Activated T-cell treated with anti-CD3 and anti-CD28 coated beads, Interleukin-2, amount 50 U/mL, for 72 hours (primary cell): ENCODE measurements at places on chromosomes 3 and 15.
A peak's percentile ranks its signal among the peaks of the same experiment; 100 is the strongest.

DNA sequence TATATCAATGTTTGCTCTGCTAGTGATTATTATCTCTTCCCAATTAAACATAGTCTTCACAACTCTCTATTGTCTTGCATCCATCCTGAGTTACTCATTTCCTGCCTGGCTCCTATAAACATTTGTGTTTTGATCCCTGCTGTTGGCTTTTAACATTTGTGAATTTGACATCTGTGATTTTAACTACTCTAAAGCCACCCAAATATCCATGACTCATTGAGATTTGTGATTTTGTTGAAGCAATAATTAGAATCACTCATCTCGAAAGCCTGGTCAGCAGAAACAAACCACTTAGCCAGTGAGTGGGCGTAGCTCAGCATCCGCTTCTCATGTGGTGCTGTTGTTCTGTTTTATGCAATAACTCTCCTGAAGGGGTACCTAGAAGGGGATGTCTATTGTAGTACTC, 174.3 kb upstream of the ZBTB20 start:
- DNase-seq = no peak

GRCh38 chr15:28043691-28044091, 55.4 kb downstream of the OCA2 start:
- no peak for DNase-seq

DNA sequence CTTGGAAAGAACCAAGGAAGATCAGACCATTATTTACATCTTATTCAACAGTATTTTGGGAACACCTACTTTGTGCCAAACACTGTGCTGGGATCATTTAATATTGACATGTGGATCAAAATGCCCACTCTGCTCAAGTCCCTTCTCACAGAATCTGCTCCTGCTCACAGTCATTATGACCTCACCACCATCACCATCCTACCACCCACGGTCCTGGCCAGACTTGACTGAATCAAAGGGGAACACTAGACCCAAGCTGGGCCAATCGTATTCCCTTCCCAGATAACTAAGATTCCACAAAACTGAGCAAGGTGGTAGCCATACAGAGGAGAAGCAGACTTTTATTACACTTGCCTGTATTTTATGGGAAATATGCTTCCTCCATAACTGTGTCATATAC, 3.4 kb upstream of the CEP152 start:
- no peak for DNase-seq

- DNase-seq = peak; percentile 67
Observed at GRCh38 chr15:90062023-90062442, 40.2 kb downstream of the IDH2 start.

DNA sequence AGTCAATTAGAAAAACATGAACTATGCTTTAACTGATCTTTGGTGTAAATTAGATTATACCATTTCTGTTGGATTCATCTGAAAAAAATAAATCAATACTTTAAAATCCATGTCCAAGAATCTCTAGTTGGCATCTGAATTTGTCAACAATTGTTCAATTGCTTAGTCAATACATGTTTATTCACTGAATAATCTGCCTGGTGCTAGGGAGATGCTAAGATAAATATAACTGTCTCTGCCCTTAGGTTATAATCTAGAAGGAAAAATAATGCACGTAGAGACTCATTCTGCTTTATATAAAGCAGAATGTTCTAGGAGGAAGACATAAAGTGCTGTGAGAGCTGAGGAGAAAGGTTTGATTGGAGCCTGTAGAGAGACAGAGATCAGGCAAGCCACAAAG, 537.2 kb upstream of the IL12A start:
- no peak for DNase-seq

GRCh38 chr3:66480666-66481065, 20.2 kb downstream of the LRIG1 start:
- peak; percentile 55 for DNase-seq

GRCh38 chr3:197613199-197613598, 57.4 kb upstream of the BDH1 start:
- peak; percentile 60 for DNase-seq

DNA sequence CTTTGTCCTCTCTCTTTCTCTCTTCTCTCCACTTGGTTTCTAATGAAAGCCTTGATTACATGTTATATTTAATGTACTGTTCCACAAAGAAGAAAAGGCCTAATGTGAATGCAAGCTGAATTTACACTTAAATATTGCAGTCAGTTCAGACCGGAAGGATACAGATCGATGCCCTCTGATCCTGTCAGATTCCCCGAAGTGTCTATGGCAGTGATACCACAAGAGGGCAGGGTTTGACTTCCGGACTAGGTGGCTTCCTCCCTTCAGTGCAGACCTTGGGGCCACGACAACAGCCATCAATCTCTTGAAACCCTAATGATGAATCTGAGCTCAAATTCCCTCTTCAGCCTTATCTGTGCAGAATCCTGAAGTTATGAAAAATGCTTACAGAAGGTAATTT, 29.5 kb downstream of the AGTR1 start:
- peak; percentile 4 for DNase-seq

DNA sequence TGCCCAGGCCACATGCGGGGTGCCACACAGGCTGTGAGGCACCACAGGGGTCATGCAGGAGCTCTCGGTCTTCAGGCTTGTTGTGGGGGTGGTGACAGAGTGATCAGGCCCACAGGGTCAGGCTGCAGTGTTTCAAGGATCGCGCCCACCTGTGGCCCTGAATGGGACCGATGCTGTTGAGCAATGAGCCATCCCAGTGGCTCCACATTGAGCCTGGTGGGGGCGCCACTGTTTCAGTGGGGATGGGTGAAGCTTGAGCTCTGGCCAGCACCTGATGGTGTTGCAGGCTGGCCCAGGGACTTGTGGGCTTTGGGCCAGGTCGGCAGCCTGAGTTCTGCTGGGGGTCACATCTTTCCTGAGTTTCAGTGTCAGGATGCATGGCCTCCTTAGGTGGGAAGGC, 230.1 kb downstream of the UBE3A start:
- DNase-seq = no peak

DNA sequence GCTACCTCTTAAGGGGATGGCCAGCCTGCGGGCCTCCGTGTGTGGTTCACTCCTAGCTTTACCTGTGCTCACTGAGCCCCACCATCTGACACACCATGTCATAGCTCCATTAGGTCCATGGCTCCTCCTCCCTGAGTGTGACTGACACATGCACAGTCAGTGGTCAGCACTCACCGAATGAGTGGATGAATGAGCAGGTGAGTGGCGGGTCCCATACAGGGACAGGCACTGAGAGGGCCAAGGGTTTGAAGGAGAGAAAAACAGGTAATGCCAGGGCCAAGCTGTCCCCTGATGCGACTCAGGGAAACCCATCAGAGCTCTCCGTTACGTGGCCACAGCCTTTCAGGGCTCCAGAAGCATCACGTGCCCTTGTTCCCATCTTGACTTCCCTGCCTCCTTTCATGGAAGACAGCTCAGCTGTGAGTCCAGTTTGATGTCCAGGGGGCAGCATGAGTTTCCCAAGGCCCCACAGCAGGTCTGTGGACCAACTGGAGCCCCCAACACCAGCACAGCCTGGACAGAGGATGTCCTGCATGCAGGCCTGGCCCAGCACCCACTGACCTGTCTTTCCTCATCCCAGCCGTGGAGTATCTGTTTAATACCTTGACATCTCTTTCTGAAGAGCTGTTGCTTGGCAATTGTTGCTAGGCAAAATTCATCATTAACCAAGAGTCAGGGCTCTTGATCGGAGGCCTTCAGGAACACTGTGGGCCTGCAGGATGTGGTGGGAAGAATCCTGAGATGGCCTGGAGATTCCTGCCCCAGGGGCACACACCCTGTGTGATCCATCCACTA, 84.4 kb downstream of the PLXNA1 start:
- no peak for DNase-seq

DNA sequence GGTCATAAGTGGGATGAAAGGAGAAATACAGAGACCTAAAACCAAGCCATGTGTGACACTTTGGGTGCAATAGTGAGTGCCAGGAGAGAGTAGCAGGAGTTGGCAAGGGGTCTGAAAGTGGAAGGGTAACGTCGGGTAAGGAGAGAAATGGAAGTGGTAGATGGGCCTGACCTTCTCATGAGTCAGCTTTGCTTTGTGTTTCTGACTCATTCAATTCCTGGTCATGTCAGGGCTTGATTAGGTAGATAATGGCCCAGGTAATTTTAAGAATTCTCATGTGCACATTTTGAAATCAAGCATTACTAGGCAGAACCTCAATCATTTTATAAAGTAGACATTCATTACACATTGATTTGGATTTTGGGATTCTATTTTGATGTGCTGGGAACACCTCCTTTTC, 262.5 kb downstream of the SOX2 start:
- no peak for DNase-seq

DNA sequence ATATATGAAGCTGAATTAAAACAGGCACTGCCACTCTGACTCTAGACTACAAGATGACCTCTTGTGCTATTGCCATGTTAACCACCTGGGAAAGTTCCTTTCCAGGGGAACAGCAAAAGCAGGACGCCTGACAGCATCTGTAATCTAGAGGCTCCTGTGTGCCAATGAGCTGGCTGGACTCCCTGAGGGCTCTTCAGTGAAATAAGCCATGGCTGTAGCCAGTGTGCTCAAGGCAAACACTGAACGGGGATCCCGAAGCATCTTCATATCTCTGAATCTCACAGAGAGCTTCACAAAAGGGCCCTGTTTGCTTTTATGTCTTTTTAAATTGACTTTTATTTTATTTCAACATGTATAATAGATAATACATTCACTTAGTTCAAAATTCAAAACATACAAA, 57.2 kb downstream of the BFSP2 start:
- DNase-seq = no peak

GRCh38 chr3:72423643-72424042, 424.6 kb downstream of the SHQ1 start:
- no peak for DNase-seq

DNA sequence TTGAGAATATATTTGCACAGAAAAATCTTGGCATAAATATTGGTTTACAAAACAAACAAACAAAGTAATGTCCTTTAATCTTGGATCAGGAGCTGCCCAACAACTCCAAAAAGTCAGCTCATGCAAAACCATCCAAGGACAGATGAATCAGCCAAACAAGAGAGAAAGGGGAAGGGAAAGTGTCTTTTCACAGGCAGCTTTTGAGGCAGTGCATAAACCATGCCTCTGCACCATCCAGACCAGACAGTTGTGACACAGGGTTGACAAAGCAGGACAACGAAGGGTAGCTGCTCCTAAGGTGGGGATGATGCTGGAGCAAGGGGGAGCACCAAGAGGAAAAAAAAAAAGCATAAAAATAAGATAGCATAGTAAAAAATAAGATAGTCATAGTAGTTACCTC, 8.7 kb downstream of the CD86 start:
- no peak for DNase-seq

DNA sequence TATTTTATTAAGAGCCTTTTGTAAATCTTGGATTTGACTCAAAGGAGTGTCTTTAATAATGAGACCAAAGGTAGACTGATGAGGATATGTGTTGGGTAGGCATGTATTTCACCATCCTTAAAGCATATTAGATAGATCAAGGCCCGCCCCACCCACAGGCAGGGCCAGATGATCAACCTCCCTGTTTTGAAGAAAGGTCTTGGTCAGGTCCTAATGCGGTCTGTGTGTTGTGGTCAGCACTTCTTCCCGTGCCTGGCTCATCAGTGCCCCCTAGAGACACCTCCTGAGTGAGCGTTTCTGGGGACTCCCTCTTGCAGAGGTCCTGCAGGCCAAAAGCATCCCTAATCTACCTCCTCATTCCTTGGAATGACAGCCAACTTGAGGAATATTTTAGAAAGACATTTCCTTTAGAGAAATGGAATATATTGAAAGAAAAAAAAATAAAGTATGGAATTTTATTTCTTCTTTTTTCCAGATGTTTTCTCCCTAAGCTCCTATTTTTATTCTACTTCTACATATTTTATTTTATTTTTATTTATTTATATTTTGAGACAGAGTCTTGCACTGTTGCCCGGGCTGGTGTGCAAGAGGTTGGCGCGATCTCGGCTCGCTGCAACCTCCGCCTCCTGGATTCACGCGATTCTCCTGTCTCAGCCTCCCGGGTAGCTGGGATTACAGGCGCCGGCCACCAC, 6.0 kb downstream of the TM4SF4 start:
- peak; percentile 54 for DNase-seq

DNA sequence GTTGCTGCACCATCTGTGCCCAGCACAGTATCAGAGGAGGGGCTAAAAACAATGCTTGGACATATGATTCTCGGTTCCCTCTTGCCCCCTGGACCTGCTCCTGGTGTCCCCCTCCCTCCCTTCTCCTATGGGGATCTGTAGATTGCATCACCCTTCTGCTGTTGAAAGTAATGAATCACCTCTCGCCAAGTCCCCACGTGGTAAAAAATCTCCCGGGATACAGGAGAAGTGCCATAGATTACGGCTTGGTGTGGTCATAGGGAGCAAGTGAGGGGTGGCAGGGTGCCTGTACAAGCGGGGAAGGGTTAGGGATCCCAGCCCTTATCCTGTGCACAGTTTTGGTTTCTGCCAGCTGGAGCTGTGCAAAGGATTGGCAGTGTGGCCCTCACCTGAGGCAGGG, 37.7 kb downstream of the AMOTL2 start:
- DNase-seq = no peak

GRCh38 chr15:62075595-62076277, 9.0 kb downstream of the C2CD4A start:
- no peak for DNase-seq

GRCh38 chr3:188905547-188905946, 266.2 kb upstream of the TPRG1 start:
- DNase-seq = no peak

GRCh38 chr15:60652870-60653269, 173.9 kb upstream of the ICE2 start:
- DNase-seq = no peak

DNA sequence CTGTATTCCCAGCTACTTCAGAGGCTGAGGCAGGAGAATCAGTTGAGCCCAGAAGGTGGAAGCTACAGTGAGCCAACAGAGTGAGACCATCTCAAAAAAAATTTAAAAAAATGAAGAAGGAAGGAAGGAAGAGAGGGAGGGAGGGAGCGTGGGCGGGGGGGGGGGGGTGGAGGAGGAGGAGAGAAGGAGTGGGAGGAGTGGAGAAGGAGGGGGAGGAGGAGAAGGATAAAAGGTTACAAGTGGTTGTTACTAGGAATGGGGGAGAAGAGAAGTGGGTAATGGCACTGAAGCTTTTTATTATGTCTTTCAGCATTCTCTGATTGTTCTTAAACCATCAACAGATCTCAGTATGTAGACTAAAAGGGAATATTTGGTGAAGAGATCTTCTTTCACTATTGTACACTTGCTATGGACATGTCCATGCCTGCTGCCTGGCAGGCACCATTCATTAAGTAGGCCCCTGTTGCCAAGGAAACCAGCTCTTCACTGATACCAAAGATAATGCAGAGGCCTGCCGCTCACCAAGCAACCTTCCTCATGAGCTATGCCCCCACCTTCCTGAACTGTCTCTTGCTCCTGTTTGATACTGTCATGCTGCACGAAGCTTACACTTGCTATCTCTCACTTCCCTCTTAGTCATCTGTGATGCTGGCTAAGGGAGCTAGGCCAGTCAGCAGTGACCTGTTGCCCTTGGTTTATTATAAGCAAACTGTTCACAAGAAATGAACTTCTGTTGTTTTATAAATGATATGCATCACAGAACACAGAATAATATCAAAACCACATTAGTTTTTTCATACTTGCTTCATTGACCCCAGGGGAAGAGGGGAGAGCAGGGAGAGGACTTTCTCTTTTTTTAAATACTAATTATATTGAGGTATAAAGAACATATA, 23.1 kb downstream of the EPM2AIP1 start:
- peak; percentile 37 for DNase-seq
